Muscle of leg (tissue), 16 donors: ENCODE measurements at places on chromosomes 6 and 20. TPM values are rescaled to one million over a fixed set of nuclear protein-coding genes. Genes with fewer than 3 reads are reported as not detected.
A peak's percentile ranks its signal among the peaks of the same experiment; 100 is the strongest.

GRCh38 chr6:142280265-142280664 is 21.5 kb upstream of the ADGRG6 start:
- no peak for DNase-seq

GRCh38 chr6:146267447-146267846 is 238.6 kb downstream of the GRM1 start:
- no peak for DNase-seq

SPTLC3 gene
- total RNA-seq = 3.5 TPM

DNA sequence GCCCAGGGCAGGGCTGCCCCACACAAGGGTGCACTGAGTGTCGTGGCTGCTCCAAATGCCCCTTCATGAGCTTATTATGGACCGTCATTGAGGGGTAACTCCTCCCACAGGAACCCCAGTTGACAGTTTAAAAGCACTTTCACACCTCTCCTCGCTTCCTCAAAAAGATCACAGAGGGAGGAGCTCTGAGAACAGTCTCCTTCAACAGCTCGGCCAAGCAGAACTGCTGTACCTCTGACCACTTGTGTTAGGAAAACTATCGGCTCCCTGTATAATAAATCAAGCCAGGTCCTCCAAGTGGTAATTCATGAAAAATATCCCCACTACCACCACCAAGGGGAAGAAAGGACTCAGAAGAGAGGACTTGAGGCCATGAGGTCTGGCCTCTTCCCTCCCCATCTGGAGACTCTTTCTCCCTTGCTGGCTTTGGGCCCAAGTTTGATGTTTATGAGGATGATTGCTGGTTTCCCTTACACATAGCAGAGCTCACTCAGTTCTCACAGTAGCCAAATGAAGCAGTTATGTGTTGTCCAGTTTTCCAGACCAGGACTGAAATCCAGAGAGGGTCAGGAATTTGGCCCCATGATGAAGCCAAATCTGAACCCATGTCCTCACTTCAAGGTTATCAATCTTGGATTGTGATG is 8.7 kb downstream of the SNX21 start:
- peak; percentile 70 for DNase-seq

DNA sequence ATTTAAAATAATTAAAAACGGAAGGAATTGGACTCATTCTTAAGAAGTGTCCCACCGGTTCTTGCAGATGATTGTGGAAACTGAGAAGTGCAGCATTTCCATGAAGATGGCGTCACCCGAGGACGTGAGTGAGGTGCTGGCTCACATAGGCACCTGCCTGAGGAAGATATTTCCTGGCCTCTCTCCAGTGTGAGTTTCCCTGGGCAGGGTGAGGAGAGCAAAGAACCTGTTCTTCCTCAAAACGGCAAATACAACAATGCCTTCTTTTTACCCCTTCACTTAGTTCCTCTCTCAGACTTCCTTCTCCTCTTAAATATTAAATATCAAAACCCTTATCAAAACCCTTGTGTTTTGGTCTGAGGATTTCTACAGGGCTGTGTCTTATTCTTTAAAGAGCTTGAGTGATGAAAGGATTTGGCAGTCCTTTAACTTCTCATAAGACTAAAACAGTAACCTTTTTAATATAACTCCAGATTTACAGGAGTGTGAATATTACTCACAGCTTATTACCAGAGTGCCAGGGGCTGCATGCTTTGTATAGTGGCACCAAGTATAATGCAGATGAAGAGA is 156.3 kb downstream of the CARMIL1 start:
- no peak for DNase-seq

- no peak for DNase-seq
Measured at GRCh38 chr6:136822046-136822375, 381 bp upstream of the PEX7 start.

GRCh38 chr6:99297006-99297405 is 52.5 kb downstream of the FAXC start:
- no peak for DNase-seq

- peak; percentile 88 for DNase-seq
Measured at GRCh38 chr6:44257025-44257752, at the start of gene SLC35B2. Gene SLC35B2 (minus strand): TSS chr6:44257528. CDS start chr6:44257410, 118 bp downstream.

DNA sequence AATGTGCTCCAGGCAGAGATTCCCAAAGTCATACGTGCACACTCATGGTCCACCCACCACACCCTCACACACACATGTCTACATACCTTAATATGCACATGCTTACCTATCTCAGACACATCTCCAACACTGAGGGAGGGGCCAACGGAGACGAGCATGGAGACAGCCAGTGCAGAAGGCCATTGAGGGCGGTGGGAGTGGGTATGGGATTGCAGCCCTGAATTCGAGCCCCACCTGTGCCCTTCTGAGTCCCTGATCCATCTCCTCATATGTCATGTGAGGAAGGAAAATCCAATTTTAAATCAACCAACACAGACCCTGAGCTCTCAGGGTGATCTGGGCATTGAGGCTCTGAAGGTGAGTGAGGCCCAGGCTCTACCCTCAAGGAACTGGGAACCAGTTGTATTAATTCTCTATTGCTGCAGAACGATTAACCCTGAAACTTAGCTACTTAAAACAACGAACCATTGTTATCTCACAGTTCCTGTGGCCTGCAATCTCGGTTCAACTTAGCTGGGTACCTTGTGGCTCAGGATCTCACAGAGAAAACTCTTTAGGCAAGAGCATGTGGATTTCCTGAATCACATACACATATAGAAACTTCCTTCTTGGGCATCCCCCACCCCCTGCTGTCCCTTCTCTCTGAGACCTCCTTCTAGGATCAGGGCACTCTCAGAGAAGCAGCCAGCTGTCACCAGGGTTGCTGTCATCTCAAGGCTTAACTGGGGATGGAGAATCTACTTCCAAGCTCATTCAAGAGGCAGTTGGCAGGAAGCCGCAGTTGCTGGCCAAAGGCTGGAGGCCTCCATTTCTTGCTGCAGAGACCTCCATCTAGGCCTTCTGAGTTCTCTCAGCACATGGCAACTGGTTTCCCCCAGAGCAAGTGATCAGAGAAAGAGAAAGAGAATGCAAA is 28.3 kb downstream of the GLP1R start:
- DNase-seq = no peak

DNA sequence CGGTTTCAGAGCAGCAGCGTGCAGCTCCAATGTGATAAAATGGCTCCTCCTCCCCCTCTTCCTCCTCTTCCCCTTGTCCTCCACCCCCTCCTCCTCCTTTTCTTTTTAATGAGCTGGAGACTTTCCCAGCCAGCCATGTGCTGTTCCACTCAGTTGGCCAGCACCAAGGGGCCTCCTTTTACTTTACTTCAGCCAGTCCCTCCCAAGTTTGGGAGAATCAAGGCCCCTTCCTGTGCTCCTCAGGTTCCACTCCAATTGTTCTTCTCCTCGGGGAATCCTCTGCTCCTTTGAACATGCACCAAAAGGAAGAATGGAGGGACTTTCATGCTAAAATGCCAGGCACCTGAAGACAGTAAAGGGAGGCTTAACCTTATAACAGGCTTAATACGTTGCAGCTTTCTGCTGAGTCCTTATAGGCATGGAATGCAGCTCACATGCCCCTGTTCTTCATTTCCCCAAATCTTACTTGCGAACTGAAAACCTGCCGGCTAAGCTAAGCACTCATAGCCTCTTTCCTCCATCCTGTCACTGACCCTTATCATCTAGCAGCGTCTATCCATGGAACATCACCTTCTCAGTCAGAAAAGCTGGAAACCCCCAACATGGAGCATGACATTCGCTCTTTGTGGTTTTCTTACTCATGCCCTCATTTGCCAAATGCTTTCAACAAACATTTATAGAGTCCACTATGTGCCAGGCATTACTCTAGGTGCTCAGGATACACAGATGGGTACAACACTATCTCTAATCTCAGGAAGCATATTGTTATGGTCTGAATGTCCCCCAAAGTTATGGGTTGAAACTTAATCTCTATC is 170.6 kb downstream of the PHACTR1 start:
- peak; percentile 89 for DNase-seq

TCF15 gene
- 5.9 TPM for total RNA-seq

DNA sequence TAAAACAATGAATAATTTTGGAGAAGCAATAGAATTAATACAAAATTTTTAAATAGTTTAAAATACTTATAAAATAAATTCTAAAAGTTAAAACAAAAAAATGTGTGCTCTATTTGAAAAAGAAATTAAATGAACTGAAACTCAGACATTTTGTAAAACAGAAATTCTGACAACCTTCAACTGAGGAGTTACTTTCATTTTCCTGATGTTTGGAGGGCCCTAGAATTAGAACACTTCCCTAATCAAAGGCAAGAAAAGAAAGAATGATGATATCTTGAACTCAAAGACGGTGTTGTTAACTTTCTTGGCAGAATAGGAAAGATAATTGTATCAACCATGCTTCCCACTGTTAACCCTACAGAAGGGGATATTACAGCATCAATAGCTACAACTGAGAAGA is 27.9 kb downstream of the SNX14 start:
- DNase-seq = no peak

FAM83D gene
- total RNA-seq = 5.7 TPM

- peak; percentile 13 for DNase-seq
Measured at GRCh38 chr20:21607971-21608725, 94.3 kb upstream of the NKX2-2 start.

GRCh38 chr6:41729624-41730023 is 5.8 kb downstream of the TFEB start:
- no peak for DNase-seq

- no peak for DNase-seq
Measured at GRCh38 chr6:96051555-96051954, 35.8 kb downstream of the FUT9 start.

HSPA1L gene
- total RNA-seq = 2.3 TPM

CDH4 gene
- total RNA-seq = 0.66 TPM

DNA sequence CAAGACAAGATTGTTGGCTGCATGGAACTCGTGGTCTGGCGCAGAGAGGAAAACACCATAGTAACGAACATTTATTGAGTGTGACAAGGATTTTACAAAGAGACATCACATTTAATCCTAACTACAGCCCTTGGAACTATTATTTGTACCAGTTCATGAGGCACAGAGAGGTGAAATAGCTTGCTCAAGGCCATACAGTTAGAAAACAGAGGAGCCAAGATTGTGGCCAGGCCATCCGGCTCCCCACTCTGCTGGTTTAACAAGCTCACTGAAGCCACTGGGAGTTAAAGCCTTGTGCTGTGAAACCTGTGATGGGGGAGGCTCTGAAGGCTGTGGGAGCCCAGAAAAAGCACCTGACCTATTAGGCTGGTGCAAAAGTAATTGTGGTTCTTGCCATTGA is 74.9 kb upstream of the ZNFX1 start:
- no peak for DNase-seq

GRCh38 chr6:50724381-50725124 is 11.2 kb downstream of the TFAP2D start:
- DNase-seq = no peak

BNIP5 gene
- total RNA-seq = 0.04 TPM

GRCh38 chr6:130041594-130041993 is 23.2 kb downstream of the L3MBTL3 start:
- no peak for DNase-seq

B3GAT2 gene
- 0.53 TPM for total RNA-seq

- no peak for DNase-seq
Measured at GRCh38 chr6:158978757-158979156, 21.2 kb downstream of the RSPH3 start.

RAMACL gene
- total RNA-seq = 0.71 TPM

DNA sequence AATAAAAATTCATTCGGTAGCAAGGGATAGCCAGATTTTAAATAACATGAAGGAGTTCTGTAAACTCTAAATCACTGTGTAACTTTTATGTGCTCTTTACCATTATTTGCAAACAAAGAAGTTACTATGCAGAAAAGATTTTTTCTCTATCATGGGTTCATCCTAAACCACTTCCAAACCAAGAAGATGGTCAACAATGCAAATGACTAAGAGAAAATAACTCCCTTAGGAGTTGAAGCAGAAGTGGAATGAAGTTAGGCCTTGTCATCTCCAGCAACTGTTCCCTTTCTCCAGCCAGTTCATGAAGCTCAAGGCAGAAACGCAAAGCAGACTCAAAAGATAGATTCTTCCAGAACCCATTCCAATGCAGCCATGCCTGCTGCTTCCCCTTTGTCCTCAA is 66.0 kb downstream of the MBOAT1 start:
- DNase-seq = no peak

CST5 gene
- not detected for total RNA-seq

- DNase-seq = no peak
Measured at GRCh38 chr6:144647406-144647964, 362.4 kb downstream of the UTRN start.

CCR6 gene
- not detected for total RNA-seq

LRRN4 gene
- total RNA-seq = under 0.01 TPM

- no peak for DNase-seq
Measured at GRCh38 chr20:32536851-32537656, 48.1 kb downstream of the NOL4L start.

GRCh38 chr6:44556046-44556445 is 168.5 kb downstream of the CDC5L start:
- DNase-seq = peak; percentile 29

SPATS1 gene
- total RNA-seq = not detected

DNA sequence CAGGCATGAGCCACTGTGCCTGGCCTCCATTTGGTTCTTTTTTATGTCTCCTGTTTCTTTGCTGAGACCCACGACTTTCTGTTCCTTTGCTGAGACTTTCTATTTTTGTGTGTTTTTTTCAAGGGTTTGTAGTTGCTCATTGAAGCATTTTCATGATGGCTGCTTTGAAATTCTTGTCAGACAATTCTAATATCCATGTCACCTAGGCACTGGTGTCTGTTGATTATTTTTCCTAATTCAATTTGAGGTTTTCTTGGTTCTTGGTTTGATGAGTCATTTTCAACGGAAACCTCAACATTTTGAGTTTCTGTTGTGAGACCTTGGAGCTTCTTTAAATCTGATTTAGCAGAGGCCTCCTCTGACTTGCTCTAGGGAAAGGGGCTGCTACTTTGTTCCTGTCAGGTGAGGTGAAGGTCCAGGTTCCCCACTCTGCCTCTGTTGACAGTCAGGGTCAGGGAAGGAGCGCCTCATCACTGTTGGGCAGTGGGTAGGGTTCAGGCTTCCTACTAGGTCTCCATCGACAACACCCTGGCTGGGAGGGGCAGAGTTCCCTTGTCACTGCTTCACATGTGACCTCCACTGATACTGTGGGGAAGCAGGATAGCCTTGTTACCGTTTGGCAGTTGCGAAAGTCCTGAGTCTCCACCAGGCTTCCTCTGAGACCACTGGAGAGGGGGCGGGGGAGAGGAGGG is 67.2 kb upstream of the RNF24 start:
- peak; percentile 79 for DNase-seq

DNA sequence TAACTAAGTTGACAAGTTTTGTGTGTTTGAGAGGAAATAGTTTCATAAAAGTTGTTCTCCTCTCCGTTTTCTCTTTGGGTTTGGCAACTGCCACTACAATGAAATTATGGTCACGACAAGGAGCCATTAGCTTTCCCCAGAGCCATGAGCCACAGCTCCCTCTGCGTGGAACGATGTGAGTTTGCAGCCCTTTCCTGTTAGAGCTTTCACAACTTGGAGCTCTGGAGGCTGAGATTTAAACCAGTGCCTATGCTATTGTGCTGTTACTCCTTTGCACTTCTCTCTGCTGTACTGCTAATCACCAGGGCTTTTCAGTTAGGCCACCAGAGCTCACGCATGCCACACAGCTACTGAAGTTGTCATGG is 29.3 kb upstream of the TXNDC5 start:
- DNase-seq = peak; percentile 10

PFDN4 gene
- 95.5 TPM for total RNA-seq
